ENCODE measurements at places on chromosomes 12 and 14.
A peak's percentile ranks its signal among the peaks of the same experiment; 100 is the strongest.

GRCh38 chr12:83321971-83322370, 635.3 kb downstream of the TMTC2 start:
- DNase-seq = no peak

GRCh38 chr12:50400638-50401499, at the start of gene LARP4:
Gene LARP4, plus strand, starts transcription at chr12:50400885. Its CDS starts 126 bp downstream, at chr12:50401011.
- DNase-seq = peak; percentile 84

- DNase-seq = no peak
These were observed 151.9 kb downstream of the GXYLT1 start for GRCh38 chr12:41992692-41993215.

- DNase-seq = no peak
These were observed 20.1 kb upstream of the CERS5 start for GRCh38 chr12:50187084-50187900.

GRCh38 chr12:68746572-68747180, 700 bp downstream of the SLC35E3 start:
- DNase-seq = no peak

GRCh38 chr14:29820785-29821184, 106.9 kb downstream of the PRKD1 start:
- no peak for DNase-seq

GRCh38 chr12:21542403-21542802, 16.3 kb downstream of the SPX start:
- no peak for DNase-seq

DNA sequence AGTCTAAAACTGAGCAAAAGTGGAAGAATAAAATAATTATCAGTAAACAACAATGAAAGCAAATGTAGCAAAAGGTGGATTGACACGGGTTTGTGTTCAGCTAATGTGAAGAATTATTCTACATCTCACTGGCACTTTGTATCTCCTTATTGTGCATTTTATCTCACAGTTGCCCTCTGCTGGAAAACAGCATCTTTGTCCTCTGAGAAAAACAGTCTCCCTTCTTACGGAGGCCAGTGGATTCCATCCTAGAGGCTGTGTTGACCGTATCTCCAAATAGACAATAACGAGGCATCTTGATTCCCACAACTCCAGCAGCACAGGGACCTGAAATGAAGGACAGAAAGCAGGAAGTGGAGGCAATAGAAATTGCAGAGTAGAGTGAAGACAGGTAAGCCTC, 51.3 kb upstream of the PLBD1 start:
- no peak for DNase-seq

GRCh38 chr14:96189281-96189711, 15.3 kb upstream of the BDKRB2 start:
- no peak for DNase-seq

DNA sequence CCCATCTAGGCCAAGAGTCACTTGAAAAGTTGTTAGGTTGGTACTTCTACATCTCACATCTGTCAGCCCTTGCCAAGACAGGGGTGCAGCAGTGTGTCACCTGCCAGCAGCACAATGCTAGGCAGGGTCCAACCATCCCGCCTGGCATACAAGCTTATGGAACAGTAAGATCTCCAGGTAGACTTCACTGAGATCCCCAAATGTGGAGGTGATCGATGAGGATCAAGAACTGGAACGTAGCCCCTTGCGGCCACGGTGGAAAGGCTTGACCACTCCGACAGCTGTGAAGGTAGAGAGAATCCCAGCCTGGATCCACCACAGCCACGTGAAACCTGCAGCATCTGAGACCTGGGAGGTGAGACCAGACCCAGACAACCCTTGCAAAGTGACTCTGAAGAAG, 696.0 kb upstream of the LMO3 start:
- no peak for DNase-seq

- DNase-seq = no peak
These were observed 271.4 kb downstream of the NAV3 start for GRCh38 chr12:78101946-78102635.

GRCh38 chr12:121724925-121725324, 12.4 kb downstream of the TMEM120B start:
- DNase-seq = no peak

DNA sequence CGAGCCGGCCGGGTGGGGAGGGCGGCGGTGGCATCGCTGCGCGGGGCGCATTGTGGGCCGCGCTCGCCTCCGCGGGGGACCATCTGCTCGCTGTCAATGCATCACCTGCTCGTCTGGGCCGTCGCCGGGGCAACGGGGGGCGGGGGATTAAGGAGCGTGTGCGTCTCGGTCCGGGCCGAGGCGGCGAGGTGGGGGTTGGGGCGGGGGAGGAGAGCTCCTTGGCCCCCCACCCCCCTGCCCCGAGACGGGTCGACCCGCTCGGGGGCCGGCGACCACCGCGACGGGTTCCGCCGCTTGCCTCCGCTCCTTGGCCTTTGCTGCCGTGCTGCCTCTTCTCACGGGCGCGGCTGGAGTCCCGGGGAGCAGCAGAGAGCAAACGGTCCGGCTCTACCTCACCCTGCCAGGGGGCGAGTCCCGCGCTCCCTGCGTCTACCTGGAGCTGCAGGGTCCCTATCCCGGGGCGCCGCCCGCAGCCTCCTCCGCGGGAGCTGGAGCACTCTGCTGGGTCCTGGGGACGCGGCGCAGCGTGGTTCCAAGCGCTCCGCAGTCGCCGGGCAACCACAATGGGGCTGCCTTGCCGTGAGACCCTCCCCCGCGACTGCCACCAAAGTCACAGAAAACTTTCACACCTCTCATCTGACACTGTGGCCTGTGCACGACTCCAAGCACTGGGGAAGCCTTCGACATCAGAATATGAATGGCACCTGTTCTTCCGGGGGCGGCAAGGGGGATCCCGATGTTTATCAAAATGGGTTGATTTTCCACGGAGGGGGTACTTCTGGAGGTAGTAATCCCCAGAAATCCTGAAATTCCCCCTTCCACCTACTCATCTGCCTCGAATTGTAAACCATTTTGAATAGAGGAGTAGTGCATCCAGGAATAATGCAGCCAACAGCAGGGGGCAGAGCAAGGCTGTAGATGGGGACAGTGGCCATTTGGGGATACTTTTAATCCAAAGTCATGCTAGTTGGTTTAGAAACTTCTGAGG, at the start of gene C12orf42:
C12orf42 (minus strand) TSS at position 500 of the 988 bp plus-strand sequence. CDS start 17,542 bp downstream, outside the sequence.
- peak; percentile 39 for DNase-seq

- no peak for DNase-seq
These were observed 186.2 kb downstream of the NRXN3 start for GRCh38 chr14:78356391-78356790.
